ENCODE measurements at places on chromosomes 5 and 9.
A peak's percentile ranks its signal among the peaks of the same experiment; 100 is the strongest.

- DNase-seq: no peak
Observed at GRCh38 chr5:59003124-59003523, 420.2 kb downstream of the RAB3C start.

DNA sequence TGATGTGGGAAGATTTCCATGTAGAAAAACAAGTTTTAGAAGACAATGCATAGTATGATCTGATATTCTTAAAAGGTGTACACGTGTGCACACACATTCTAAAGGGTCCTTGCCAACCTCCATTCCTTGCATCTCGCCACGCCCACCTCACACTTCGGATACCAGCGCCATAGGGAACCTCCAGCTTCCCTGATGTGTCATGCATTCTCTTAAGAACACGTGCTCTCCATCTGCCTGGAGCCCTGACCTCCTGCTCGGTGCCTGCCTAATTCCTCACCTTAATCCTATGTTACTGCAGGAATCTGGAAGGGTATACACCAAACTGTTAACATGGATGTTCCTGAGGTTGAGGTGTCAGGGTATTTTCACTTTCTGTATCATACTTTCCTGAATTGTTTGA lies 63.1 kb downstream of the PTCD2 start:
- no peak for DNase-seq

DNA sequence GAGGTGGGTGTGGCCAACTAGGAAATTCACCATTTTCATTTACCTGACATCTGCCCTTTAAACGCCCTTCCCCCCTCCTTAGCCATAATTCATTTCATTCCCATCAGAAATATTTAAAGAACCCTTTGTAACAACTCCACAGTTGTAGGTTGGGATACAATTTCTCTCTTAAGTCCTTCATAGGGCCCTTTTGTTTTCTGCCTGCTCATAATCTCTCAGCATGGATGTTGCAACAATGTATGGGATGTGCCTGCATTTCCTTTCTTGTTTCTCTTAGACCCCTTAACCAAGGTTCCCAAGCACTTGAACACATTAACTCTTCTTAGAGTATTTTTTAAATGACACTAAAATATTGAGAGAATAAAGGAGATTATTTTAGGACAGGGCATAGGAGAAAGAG lies 51.7 kb upstream of the MYO10 start:
- DNase-seq: no peak

- DNase-seq: no peak
Observed at GRCh38 chr5:159605585-159605984, 275.3 kb upstream of the IL12B start.

DNA sequence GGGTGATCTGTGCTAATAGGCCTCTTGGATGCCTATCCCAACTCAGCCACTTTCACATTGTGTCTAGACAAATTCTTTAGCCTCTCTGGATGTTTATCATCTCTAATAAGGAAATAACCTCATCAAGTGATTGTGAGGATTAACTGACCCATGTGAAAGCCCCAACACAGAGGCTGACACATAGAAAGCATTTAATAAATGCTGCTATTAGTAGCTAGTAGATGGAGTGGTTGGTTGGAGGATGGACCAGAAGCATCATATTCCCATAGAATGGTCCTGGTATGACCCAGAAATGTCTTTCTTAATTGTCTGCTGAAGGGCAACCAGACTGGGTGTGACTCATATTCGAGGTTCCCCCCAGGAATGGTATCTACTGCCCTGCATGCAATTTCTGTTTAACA lies 124.4 kb downstream of the PIK3R1 start:
- no peak for DNase-seq

- DNase-seq: no peak
Observed at GRCh38 chr5:115394531-115394930, 98.1 kb upstream of the CCDC112 start.

- no peak for DNase-seq
Observed at GRCh38 chr5:16881251-16881650, 54.8 kb downstream of the MYO10 start.

GRCh38 chr9:14320271-14321181 lies 6.6 kb upstream of the NFIB start:
- DNase-seq: peak; percentile 66
